ENCODE measurements at places on chromosomes 1 and 21.

- peak; percentile 42 for DNase-seq
These were observed 63.9 kb downstream of the CD247 start for GRCh38 chr1:167454304-167454893.

GRCh38 chr1:36137776-36138175 lies 11.5 kb downstream of the TRAPPC3 start:
- no peak for DNase-seq

GRCh38 chr21:44947111-44947929 lies 7.5 kb downstream of the SLX9 start:
- no peak for DNase-seq

- DNase-seq, result no peak
These were observed 38.2 kb downstream of the BCL9 start for GRCh38 chr1:147579532-147579931.

DNA sequence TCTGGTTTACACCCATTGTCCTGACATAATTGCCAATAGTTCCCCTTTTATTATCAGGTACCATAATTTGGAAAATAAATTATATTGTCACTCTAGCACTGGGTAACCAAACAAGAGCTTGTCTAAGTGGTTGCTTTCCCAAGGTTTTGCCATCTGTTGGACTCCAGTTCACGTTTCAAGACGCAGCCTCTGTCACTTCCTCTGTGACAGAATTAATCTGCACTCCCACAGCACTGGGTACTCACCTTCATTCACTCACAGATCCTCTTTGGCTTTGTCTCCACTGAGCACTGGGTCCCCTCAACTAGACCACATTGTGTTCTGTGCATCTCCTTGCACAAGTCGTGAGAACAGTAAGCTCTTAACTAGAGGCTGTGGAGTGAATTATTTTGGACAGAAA lies 123.6 kb upstream of the JUN start:
- no peak for DNase-seq

- DNase-seq, result peak; percentile 9
These were observed 416.9 kb downstream of the PTPRU start for GRCh38 chr1:29653034-29653810.

DNA sequence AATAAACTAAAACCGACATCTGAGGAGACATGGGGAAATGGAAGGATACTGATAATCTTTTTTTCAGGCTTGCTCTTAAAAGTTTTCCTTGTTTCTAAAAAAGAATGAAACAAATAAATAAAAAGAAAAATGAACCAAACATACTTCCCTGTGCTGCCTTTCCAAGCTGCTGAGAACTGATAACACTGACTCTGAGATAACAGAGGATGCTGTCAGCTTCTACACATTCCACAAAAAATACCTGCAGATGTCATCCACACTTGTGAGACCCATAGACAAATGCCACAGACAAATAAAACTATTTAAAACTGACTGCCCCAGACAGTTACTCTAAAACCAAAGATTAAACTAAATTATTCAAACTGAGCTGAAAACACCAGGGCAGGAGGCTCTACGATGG lies 12.0 kb upstream of the OR6K3 start:
- no peak for DNase-seq

GRCh38 chr1:10064416-10065343 lies 31.9 kb downstream of the UBE4B start:
- no peak for DNase-seq
